ENCODE measurements at places on chromosomes 2 and 18. TPM values are rescaled to one million over a fixed set of nuclear protein-coding genes. Genes with fewer than 3 reads are reported as not detected.

SAG gene
- total RNA-seq: not detected

NETO1 gene
- total RNA-seq: 19.6 TPM

TIA1 gene
- total RNA-seq: 72.2 TPM

DNA sequence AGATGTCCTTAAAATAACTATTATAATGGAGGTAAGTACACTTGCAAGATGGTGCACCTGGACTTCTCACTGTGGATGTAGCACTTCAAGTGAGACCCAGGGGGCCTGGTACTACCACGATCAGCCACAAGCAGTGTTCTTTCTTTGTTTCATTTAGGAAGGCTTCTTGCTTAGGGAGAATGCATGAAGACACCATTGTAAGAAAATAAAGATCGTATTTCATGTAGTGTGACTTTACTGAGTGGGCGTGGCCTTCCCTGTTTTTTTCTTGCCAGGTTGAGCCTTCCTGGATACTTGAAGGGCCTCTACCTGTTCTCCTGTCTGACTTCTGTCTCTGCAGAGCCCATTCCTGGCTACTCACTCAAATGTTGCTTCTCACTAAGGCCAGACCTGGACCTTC, 615.6 kb upstream of the SOX11 start:
- no peak for DNase-seq

GRCh38 chr2:67311536-67311935, 85.6 kb upstream of the ETAA1 start:
- peak; percentile 93 for DNase-seq

- DNase-seq: no peak
Measured at GRCh38 chr2:65030476-65031332, 25.5 kb upstream of the CEP68 start.

DNA sequence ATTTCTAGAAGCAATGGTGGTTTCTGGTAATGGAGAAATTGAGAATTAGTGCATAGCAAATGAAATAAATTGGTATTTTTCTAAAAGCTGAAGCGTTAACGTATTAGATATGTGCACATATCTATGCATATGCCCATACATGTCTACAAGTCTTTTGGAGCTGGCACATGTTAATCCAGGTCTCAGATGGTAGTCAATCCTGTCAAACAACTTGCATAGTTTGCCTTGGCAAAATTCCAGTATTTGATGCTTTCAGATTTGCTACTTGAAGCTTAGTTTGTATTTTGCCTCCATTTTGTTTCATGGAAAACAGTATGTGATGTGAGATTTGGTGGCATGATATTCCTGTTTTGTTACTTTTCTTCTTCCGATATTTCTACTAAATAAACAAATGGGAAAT, 304.6 kb downstream of the PARD3B start:
- no peak for DNase-seq

DNA sequence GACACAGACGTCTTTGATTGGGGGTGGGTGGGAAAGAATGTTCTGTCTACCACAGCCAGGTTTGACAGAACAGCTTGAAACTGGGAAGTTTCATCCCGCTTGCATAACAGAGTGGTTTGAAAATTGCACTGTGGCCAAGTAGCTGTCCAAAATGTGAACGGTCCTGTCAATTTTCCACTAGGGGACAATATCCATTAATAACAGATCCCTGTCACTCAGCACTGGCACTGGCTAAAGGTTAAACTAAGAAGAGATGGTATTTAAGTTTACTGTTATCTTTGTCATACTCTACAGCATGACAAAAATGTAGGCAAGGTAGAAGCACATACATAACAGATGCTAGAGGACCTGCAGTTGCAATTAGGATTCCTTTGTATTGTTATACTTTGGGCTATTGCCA, 55.6 kb upstream of the ACMSD start:
- DNase-seq: peak; percentile 23
